ENCODE measurements at places on chromosomes 1 and 21.
A peak's percentile ranks its signal among the peaks of the same experiment; 100 is the strongest.

- no peak for DNase-seq
Observed at GRCh38 chr21:39048574-39048973, 134.7 kb downstream of the PSMG1 start.

GRCh38 chr1:110502402-110503151, 16.4 kb downstream of the KCNA10 start:
- no peak for DNase-seq

- no peak for DNase-seq
Observed at GRCh38 chr1:213979751-213980586, 7.8 kb upstream of the PROX1 start.

DNA sequence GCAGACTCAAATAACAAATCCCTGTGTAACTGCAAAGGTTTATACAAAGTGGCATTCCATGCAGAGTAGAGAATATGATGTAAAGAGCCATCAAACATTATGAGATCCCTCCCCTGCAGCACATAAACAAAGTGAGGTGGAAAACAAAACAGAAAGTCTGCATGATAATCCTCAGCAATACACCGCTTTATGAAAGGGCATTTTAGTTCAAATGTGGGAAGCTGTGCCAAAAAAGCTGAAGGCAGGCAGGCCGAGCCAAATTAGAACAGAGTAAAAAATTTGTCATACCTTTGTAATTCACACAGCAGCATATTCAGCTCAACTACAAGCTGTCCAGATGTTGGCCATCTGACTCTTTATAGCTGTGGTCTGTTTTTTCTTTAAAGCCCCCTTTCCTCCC, 113.5 kb downstream of the LHX9 start:
- no peak for DNase-seq

DNA sequence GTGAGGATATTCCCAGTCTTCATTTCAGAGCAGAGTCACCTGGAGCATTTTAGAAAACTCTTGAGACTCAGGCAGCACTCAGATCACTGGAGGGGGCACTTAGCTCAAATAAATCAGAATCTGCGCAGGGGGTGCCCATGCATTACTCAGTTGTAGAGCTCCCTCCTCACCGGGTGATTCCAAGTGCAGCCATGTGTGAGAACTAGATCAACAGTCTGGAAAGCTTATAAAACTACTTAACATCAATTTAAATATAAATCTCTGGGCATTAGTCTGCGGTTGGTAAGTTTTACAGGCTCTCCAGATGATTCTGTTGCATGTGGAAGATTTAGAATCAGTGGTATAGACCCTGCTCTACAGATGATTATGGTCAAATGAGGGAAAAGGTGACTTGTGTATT, 128.6 kb downstream of the ST6GALNAC3 start:
- DNase-seq: peak; percentile 22

DNA sequence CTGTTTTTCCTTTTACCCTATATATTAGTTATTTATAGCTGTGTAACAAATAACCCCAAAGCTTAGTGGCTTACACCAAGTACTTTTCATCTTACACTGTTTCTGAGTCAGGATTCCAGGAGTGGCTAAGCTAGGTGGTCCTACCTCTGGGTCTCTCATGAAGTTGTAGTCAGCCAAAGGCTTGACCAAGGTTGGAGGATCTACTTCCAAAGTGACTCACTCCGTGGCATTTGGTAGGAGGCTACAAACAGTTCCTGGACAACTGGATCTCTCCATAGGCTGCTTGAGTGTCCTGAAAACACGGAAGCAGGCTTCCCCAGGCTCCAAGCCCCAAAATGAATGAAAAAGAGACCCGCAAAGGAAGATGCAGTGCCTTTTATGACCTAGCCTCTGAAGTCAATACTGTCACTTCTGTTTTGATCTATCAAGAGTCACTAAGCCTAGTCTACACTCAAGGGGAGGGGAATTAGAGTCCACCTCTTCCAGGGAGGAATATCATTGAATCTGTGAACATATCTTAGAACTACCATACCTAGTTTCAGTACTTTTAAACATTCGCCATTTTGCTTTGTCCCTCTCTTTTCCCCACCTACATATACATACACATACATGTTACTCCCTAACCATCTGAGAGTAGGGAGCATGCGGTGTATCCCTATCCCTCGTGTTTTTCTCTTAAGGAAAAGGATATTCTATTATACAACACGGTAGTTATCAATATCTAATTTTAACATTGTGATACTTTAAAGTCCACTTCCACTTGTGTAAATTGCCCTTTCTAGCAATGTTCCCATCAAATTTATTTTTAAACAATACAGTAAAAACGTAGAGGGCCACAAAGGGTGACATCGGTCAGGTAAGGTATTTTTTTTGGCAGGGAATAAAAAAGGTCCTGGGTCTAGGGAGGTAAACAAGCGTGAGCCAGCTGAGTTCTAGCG, 67.2 kb downstream of the SLC35A3 start:
- no peak for DNase-seq

- DNase-seq: no peak
Observed at GRCh38 chr21:38388203-38388602, 110.1 kb downstream of the ERG start.

- DNase-seq: peak; percentile 65
Observed at GRCh38 chr1:93061895-93062792, 16.9 kb upstream of the MTF2 start.

DNA sequence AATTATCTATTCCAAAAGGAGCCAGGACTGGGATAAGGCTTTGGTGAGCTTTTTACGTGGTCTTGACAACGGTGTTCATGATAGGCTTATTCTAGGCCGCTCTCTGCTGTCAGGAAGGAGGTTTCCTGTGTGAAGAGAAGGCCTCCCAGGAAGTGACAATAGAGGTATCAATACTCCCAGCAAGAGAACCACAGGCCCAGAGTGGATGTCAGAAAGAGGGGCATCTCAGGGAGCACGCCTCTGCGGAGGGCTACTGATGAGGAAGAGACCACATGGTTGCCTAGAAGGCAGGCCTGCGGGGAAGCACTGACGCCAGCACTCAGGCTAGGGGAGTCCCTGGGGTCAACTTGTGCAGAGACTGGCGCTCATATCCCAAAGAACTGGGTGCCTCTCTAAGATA, 60.4 kb downstream of the ITPKB start:
- DNase-seq: no peak

DNA sequence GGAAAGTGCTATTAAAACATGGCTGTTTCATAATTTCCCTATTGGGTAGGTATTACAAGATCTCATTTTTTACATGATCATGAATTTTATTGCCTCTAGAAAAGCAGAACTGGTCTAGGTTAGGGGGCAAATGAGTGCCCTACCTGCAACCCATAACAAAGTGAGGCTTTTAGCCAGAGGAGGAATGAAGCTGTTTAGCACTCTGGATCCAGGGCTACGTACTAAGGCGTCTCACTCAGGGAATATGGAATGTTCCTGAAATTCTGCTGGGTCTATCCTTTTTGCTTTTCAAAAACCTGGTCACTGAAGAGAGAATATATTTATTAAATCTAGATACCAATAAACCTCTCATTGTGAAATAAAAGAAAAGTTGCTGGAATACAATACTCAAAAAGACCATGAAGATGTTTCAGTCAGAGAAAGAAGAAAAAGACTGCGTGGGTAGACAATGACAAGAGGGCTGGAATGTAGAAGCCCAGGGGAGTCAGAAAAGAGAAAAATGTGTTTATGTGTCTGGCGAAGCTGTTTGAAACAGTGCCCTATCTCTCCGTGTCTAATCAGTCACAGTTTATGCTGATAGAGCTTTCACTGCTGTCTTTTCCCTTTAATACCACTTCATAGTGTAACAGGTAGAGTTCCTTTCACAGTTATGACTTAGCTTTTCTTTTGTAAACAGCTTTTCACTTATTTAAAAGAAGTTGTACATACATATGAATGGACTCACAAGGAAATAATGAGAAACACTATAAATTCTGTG, 25.0 kb upstream of the SYDE2 start:
- DNase-seq: no peak

DNA sequence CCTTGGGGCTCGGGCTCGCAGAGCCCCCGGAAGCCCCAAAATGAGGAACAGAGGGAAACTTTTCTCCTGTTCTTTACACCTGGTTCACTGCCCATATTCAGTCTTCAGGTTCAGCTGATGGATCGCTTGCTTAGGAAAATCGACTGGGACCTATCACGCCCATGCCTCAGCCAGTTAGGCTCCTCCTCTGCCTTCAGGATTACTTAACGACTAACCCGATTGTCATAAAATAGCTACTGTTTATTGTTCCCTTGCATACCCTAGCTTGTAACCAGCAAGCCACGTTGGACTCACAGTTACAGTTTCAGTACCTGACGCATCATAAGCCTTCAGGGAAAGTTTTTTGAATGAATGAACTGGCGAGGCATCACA, 692 bp downstream of the TARDBP start:
- DNase-seq: no peak

DNA sequence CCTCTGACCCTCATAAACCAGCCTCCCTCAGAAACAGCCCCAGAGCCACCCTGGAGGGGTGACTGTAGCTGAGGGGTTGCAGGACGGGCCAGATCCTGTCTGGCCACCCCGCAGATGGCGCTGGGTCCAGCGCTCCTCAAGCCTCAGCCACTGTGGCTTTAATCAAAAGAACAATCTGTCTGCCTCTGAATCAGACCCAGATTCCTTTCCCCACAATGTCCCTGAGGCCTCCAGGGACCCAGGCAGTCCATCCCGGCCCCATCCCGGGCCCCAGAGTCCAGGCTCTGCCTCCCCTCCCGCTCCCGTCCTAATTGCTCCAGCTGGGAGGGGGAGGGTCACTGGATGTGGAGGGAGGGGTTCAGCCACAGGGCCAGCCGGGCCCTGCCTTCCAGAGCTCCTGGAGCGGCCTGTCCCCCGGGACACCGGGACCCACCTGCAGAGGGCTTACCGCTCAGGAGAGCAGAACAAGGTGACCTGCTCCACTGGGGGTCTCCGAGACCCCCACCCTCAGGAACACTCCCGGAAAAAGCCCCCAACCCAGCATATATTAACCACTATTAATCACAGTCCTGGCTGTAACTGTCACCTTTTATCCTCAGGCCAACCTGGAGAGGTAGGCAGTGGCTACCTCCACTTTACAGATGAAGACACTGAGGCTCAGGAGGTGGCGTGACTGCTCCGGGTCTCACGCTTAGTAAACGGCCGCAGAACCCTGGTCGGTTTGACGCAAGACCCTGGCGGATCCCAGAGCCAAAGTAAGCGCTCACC, 836 bp upstream of the FBLIM1 start:
- DNase-seq: no peak

- no peak for DNase-seq
Observed at GRCh38 chr1:98336472-98337083, 324.9 kb upstream of the SNX7 start.

GRCh38 chr1:54283635-54284385, 83.8 kb downstream of the MRPL37 start:
- no peak for DNase-seq

DNA sequence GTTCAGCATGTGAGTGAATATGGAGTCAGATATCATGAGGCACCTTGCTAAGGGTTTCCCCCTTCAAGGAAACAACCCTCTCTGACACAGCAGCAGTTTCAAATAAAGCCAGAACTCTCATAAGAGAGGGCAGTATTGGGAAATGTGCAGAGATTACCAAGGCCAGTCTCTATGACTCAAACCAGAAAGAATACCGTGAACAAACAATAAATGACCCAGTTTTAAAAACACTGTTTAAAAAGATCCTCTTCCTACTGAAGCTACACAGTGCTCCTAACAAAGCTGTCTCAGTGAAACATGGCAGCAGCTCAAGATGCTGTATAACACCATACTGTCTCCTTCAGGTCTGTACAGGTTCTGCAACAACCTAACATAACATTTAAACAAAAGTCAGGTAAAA, 102.6 kb downstream of the KIAA0319L start:
- no peak for DNase-seq

DNA sequence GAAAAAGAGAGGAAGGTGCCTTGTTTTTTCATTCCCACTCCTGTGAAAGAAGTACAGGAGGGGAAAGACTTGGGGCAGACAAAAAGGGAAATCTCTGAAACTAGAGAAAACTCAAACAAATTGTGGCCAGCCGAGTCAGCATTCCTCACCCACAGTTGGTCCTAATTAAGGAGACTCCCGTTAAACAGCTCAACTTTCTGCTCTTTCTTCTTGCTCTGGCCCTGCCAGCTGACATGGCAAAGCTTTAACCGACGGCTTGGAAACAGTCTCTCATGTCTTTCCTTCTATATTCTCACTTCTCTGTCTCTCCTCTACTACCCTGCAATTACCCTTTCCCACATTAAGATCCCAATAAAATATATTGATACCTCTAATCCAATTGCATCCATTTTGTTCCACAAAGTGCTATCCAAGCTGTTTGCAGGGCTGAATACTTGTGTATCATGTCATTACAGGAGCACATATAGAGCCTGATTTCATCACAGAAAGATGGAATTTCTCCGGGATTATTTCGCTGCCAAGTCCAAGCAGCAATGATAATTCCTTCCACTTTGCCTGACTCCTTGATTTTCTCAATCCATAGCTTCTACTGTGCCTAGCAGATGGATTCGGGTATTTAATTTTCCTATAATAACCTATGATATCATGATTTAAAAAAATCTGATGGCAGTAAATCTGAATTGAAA, 65.4 kb upstream of the IPO9 start:
- peak; percentile 27 for DNase-seq

Data from NCI-H2171 treated with DMSO at 0.1 percent for 48 hours (cell line).